ENCODE measurements at places on chromosomes 4 and X.

GRCh38 chr4:53815281-53815680 lies 224.0 kb upstream of the LNX1 start:
- DNase-seq: no peak

DNA sequence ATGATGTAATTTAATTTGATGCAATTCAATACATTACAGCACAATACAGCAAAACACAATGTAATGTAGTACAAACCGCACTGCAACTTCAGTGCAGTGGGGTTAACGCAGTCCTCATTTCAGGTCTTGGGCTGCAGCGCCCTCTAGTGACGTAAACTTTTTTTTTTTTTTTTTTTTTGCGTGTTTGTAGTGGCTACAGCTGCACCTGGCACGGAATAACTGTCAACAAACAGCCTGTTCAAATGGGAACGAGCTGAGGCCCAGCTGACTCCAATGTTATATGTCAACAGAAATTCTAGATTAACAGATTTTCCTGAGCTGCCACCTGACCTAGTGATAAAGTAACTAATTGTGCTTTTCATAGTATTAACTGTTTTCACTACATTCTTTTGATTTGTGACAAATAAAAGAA lies 33.5 kb upstream of the RASSF6 start:
- no peak for DNase-seq

DNA sequence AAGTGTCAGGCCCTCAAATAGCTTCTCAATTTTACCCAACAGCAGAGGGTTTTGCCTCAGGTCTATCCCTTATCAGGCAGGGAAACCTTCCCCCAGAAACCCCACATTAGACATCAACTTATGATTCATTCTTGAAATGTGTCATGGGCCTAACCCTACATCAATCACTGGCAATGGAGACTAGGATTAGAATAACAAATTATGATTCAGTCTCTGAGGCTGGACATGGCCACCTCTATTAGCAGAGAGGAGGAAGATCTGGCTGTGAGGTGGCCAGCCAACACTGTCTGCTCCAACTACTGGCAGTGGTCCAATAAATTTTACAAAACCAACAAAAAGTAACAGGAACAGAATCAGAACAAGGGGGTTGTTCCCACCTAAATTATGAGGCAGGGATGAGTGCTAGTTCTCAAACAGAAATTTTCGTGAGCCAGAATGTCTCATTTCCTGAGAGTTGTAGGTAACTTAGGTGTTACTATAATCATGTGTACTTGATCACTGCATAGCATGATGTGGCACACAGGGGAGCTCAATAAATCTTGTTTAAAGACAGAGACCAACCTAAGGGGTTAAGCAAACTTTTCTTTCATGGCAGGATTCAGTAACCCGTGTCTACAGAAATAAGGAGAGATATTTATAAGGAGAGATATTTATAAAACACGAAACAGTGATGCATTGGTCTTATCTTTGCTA lies 126.8 kb downstream of the NFKB1 start:
- no peak for DNase-seq

- no peak for DNase-seq
Measured at GRCh38 chr4:173273941-173274340, 60.2 kb downstream of the HMGB2 start.

DNA sequence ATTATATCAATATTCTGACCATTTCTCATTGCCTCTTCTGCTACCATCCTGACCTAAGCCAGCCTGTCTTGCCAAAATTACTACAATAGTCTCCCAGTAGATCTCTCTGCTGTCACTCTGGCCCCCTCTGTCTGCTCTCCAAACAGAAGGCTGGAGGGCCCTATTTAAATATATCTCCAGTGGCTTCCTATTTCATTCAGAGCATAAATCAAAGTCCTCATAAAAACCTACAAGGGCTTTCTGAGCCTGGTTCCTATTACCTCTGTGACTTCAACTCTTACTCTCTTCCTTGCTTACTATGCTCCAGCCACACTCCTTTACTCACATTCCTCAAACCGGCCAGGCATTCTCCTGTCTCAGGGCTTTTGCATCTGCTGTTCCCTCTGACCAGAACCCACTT lies 19.0 kb downstream of the IGSF1 start:
- DNase-seq: no peak

DNA sequence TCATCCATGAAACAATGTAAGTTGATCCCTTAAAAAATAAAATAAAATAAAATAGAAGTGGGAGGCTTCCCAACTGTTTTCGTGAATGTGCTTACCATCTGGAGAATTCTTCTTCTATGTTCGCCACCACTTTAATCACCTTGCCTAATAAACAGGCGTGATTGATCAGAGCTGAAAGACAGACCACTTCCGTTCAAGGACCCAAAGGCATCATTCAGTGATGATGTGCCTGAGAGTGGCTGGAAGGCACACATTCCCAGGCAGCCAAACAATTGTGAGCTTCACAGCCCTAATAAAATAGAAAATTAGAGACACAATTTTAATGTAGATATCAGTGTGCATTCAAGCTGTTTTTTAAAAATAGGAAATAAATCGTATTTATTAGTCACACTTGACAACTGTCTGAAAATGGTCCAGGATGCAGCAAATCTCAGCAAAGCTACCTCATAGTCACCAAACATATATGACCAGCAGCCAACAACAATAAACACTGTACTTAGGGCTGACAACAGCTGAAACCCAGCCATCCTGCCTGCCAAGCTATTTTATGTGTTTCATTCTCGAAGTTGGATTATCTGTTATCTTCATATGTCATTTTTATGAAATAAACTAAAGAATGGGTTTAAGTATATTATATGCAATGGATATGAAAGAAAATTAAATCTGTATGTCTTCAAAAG lies 163.2 kb upstream of the FAM9B start:
- DNase-seq: no peak

- DNase-seq: no peak
Measured at GRCh38 chr4:11297627-11298026, 131.1 kb downstream of the HS3ST1 start.

GRCh38 chr4:6231663-6232165 lies 31.4 kb upstream of the JAKMIP1 start:
- DNase-seq: no peak

DNA sequence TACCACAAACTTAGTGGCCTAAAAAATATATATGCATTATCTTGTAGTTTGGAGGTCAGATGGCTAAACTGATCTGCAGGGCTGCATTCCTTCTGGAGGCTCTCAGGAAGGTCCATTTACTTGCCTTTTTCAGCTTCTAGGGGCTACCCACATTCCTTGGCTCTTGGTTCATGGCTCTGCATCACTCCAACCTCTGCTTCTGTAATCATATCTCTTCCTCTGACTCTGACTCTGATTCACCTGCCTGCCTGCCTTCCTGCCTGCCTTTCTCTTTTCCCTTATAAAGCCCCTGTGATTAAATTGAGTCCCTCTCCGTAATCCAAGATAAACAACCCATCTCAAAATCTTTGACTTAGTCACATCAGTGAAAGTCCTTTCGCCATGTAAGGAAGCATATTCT lies 25.0 kb upstream of the FRMPD4 start:
- no peak for DNase-seq

GRCh38 chr4:24236532-24236931 lies 346.7 kb upstream of the PPARGC1A start:
- DNase-seq: no peak

GRCh38 chr4:145720656-145721055 lies 40.7 kb downstream of the C4orf51 start:
- no peak for DNase-seq

- no peak for DNase-seq
Measured at GRCh38 chr4:156248917-156249316, 295.3 kb upstream of the CTSO start.

DNA sequence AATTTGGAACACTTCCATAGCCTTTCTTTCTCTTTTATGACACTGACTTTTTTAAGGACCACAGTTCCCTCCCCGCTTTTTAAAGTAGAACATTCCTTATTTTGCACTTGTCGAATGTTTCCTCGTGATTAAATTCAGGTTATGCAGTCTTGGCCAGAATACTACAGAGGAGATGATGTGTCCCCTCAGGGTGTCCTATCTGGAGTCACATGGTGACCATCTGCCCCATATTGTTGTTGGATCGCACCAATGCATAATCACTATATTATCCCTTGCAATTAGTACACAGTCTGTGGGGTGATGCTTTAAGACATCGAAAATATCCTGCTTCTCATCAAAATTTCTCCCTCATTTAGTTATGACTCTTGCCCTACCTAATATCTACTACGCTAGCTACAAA lies 27.4 kb downstream of the WDFY3 start:
- no peak for DNase-seq

GRCh38 chr4:176569301-176569700 lies 223.4 kb downstream of the VEGFC start:
- no peak for DNase-seq

GRCh38 chr4:100849319-100849718 lies 331.5 kb upstream of the EMCN start:
- no peak for DNase-seq

DNA sequence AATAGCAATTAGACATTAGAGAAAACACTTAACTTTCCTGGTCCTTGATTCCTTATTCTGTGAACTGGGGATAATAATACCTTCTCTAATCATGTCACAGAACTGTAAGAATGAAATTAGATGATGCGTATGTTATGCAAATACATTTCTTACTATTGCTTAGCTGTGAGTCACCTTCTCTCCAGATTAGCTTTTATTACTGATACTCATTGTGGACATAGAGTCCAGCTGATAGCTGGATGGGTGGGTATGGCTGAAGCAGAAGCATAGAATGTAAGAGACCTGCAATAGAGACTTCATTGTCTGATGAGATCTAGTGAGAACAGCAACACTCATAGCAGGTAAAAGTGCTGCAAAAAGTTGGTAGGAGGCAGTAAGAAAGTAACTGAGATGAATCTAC lies 437.2 kb upstream of the ZFP42 start:
- no peak for DNase-seq

DNA sequence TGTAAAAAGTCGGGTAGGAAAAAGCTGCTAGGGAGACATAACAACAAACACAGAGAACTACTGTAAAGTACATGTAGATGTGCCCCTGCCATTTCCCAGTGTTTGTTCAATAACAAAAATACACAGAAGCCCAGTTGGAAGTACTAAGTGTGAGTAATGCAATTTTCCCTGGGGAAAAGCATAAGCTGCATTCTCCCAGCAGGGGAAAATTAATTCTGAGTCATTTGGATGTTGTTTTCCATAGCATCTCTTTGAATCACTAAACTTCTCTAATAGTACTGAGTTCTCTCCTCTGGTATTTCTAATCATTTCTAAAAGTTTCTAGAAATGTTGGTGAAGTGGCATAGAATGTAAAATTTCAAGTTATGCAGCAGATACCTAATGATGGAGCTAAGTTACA lies 1114.9 kb downstream of the C4orf33 start:
- DNase-seq: no peak

DNA sequence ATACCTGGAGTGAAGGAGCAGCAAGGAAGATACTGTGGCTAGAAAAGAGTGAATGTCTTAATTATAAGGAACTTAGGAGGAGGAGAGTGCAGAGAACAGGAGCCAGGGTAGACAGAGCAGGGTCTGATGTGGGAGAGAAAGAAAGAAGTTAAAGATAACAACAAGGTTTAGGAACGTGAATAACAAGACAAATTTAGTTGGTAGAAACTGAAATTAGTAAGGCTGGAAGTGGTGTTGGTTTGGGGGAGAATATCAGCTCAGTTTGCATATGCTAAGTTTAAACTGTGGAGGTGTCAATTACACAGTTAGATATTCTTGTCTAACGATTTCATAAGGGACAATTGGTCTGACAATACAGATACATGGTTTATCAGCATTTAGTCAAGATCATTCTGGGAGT lies 1123.7 kb upstream of the PABPC4L start:
- no peak for DNase-seq

- DNase-seq: no peak
Measured at GRCh38 chrX:102739657-102740056, 19.1 kb downstream of the GPRASP3 start.

- DNase-seq: no peak
Measured at GRCh38 chr4:186627226-186627865, 72.0 kb upstream of the MTNR1A start.

- no peak for DNase-seq
Measured at GRCh38 chr4:69838977-69839376, 21.0 kb downstream of the SULT1E1 start.

GRCh38 chrX:112571388-112571787 lies 108.3 kb downstream of the LHFPL1 start:
- no peak for DNase-seq

- no peak for DNase-seq
Measured at GRCh38 chrX:107672955-107673378, 44.7 kb downstream of the PRPS1 start.

DNA sequence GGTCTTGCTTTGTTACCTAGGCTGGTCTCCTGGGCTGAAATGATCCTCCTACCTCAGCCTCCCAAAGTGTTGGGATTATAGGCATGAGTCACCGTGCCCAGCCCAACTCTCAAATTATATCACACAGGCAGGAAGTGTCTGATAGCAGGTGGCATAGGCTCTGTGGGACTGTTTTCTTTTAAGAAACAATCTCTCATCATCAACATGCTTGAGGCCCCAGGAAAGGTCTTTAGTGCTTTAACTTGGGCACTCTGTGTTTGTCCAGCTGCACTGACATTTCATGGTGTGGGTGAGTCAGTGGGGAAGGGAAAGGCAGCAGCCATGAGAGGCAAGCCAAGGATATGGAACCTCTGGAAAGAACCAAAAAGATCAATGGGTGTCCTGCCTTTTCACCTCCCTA lies 88.1 kb upstream of the TSPAN5 start:
- DNase-seq: no peak

DNA sequence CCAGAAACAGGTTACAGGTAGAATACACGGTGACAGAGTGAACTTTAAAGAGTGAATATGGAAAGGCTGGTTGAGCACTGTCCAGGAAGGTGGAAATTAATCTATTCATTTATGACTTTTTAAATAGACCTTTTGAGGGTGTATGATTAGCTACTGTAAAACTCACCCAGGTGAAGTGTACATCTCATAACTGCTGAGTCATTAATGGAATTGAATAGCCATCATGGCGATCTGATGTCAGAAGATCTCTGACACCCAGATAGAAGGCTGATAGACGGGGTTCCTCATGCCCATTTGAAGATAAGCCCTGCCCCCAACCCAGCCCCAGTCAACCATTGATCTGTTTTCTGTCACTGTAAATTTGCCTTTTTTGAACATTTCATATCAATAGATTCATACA lies 84.0 kb downstream of the PRSS12 start:
- DNase-seq: no peak

DNA sequence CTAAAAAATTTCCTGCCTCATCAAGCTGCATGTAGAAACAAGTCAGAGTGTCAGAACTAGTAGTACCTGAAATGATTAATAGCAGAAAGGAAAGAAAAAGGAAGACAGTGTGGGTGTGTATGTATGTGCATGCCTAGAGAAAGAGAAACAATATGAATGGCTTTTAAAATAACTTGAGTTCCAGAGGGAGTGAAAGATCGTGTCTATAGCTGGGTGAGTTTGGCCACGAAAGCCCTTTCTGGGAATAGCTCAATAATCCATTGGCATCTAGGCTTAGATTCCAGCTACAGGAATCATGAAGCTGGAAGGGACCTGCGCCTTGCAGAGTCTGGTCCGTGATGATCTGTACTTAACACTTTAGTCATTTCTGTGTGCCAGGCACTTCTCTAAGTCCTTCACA lies 195.6 kb downstream of the RAPGEF2 start:
- DNase-seq: no peak

- no peak for DNase-seq
Measured at GRCh38 chr4:13484749-13485221, 645 bp upstream of the RAB28 start.

GRCh38 chr4:128604840-128605239 lies 204.7 kb upstream of the JADE1 start:
- no peak for DNase-seq
